Tibial nerve (tissue), 4 donors: ENCODE measurements at places on chromosomes 11 and 22. TPM values are rescaled to one million over a fixed set of nuclear protein-coding genes. Genes with fewer than 3 reads are reported as not detected.
A peak's percentile ranks its signal among the peaks of the same experiment; 100 is the strongest.

The RGL4 gene
- not detected for total RNA-seq

The PHETA2 gene
- 16.4 TPM for total RNA-seq

The GAS2 gene
- 9.3 TPM for total RNA-seq

The ANGPTL5 gene
- total RNA-seq = 9.6 TPM

The WBP2NL gene
- total RNA-seq = 3.0 TPM

The TSG101 gene
- 83.3 TPM for total RNA-seq

- DNase-seq = no peak
Observed at GRCh38 chr11:126547691-126548090, 192.2 kb downstream of the ST3GAL4 start.

DNA sequence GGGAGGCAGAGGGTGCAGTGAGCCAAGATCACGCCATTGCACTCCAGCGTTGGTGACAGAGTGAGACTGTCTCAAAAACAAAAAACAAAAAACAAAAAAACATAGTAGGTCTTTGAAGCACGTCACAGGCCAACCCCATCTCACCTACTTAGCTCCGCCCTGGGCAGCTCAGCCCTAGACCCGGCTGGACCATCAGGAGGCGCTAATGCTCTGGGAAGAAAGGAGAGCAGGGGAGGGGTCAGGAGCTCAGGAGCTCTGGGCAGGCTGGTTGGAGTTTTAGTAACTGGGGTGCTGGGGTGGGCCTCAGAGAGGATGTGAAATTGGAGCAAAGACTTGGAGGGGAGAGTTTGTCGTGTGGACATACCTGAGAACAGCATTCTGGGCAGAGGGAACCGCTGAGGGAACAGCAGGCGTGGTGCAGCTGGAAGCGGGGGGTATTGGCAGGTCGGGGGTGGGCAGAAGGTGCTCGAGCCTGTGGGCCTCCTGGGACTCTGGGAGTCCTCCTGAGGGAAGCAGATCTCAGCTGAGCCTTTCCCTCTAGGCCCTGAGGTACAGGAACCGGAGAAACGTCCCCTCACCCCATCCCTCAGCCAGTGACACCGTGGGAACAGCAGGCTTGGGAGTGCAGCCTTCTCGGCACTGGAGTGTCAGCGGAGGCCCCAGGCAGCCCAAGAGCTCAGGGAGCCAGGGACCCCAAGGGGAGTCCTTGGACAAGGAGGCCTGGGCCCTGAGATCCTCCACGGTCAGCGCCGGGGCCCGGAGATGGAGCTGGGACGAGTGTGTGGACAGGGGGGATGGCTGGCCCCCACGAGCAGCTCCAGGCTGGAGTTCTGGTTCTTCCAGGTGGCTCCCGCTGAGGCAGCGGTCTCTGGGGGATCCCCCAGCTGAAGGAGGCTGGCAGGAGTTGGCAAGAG, 2.2 kb upstream of the RPS6KA4 start:
- DNase-seq = no peak

GRCh38 chr11:77024745-77025144, 9.5 kb upstream of the B3GNT6 start:
- DNase-seq = no peak

DNA sequence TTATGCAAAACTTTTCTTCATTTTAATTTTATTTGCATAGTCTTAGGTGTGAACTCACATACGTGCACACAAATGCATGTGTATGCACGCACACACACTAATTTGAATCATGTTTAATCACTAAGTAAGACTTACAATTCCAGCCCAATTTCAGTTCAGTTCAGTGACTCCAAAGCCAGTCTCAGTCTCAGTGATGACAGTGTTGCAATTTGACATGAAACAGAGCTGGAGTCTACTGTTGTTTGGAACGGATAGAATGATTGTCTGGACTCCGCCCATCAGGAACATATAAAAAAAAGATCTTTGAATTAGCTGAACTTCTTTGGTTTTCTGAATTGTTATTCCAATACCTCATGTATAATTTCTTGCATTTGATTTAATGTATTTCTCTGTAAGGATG, 14.9 kb upstream of the OR51S1 start:
- DNase-seq = no peak

DNA sequence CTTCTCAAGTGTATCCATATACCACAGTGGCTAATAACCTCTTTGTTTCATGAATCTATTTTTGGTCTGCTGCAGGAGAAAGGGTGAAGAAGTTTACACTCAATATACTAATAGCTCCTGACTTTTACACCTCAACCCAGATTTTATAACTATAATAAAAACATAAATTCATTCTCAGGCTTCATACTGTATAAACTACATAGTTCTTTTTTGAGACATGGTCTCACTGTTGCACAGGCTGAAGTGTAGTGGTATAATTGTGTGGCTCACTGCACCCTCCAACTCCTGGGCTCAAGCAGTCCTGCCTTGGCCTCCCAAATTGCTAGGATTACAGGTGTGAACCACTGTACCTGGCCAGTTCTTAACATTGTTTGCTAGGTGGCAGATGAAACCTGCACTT, 17.8 kb upstream of the CCDC179 start:
- no peak for DNase-seq

DNA sequence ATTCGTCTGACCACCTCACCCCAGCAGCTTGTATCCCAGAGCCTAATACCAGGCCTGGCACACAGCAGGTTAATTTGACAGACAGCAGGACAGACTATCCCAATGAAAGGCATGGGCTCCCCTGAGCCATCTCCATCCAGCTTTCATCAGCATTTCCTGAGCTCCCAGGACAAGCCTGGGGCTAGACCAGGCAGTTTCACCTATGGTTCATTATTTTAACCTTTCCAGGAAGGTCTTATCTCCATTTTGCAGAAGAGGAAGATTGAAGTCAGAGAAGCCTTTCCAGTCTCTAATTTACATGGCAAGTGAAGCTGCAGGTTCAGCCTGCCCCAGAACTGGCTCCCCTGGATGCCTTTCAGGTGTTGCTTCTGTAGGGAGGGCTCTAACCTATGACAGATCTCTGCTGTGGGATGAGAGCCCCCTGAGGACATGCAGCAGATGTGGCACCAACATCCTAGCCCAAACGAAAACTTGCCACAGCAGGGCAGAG, 17.0 kb downstream of the ARRB1 start:
- DNase-seq = no peak

DNA sequence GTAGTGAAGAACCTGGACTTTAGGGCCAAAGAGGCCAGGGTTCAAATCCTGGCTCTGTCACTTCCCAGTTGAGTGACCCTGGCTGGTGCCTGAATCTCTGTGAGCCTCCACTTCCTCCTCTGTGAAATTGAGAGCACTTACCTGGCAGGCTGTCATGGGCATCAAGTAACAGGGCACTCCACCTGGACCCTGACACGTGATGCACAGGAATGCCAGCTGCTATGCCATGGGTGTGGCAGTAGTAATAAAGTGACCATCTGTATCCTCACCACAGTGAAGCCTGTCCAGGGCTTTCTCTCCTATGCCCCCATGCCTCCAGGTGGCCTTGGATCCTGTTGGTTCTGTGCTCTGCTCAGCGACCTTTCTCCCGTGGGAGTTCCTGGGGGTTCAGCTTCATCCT, 29.8 kb upstream of the PPP6R3 start:
- DNase-seq = no peak

- no peak for DNase-seq
Observed at GRCh38 chr11:93051186-93051585, 81.7 kb downstream of the MTNR1B start.

- DNase-seq = peak; percentile 72
Observed at GRCh38 chr22:41217553-41218157, 12.5 kb downstream of the L3MBTL2 start.

GRCh38 chr11:74157169-74157568, 13.6 kb downstream of the C2CD3 start:
- no peak for DNase-seq

DNA sequence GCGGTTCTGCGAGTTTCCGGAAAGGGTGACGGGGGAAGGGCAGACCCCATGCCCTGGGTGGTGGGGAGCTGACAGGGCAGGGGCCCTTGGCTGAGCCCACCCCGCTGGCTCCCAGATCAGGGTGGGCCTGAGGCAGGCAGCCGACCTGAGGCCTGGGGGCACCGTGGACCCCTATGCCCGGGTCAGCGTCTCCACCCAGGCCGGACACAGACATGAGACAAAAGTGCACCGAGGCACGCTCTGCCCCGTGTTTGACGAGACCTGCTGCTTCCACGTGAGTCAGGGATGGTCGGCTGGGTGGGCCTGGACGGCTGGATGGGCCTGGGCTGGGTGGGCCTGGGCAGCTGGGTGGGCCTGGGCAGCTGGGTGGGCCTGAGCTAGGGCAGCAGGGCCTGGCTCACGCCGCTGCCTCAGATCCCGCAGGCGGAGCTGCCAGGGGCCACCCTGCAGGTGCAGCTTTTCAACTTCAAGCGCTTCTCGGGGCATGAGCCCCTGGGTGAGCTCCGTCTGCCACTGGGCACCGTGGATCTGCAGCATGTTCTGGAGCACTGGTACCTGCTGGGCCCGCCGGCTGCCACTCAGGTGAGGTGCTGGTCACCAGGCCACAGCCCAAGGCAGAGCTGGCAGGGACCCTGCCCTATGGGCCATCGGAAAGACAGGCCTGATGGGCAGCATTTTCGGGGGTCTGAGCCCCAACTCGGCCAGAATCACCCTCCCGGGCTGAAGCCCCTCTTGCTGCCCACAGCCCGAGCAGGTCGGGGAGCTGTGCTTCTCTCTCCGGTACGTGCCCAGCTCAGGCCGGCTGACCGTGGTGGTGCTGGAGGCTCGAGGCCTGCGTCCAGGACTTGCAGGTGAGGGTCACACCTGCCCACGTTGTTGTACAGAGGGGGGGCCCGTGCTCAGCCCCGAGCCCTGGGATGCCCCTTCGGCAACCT, 1.5 kb downstream of the SYT8 start:
- no peak for DNase-seq
